ENCODE measurements at places on chromosomes 16 and 17.
A peak's percentile ranks its signal among the peaks of the same experiment; 100 is the strongest.

- peak; percentile 12 for DNase-seq
These were observed 24.3 kb downstream of the METTL22 start for GRCh38 chr16:8645831-8646230.

DNA sequence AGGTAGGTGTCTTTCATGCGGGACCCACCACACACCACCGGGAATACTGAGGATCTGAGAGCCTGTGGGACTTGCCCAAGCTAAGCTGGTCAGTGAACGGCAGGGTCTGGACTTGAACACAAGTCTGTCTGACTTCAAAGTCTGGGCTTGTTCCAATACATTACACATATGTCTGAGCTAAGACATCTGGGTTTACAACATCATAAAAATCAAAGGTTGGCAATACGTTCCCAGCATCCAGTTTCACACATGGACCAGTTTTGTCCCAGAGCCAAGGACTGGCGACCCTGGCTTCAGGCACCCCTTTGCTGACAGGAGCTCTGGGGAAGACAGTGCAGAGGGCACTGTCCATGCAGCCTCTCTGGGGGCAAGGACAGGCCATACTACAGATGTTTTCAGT, 27.9 kb upstream of the AXIN2 start:
- DNase-seq = no peak

DNA sequence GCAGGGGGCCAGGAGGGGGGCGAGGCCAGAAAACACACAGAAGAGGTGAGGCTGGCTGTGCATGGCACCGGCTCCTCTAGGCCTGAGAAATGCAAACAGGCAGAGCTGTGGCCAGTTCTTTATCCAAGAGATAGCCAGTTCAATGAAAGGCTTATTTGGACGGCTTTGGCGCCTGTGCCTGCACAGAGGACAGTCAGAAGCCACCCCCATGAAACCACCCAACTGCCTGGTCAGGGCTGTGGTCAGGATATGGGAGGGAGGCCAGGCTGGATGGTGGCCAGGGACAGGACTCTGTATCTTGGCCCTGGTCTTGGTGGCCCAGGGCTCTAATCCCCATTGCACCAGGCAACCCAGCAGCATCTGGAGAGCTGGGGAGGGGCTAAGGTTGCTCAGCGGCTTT, 24.5 kb upstream of the GPRC5C start:
- DNase-seq = no peak

DNA sequence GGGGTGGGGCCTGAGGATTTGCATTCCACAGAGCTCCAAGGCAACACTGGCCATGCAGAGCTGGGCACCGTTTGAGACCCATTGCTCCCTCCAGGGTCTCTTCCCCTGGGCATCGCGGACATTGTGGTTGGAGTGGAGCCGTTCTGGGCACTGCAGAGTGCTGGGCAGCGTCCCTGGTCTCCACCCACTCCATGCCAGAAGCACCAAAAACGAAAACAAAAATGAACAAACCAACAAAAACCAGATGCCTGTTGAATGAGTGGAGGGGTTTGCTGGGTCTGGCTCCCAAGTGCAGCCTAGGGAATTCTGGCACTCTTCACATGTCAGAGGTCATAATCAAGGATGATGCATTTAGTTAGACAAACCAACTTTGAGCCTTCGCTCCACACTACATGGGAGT, 17.9 kb downstream of the WNT9B start:
- no peak for DNase-seq

GRCh38 chr17:81858967-81859905, 1.1 kb downstream of the P4HB start:
- peak; percentile 37 for DNase-seq

DNA sequence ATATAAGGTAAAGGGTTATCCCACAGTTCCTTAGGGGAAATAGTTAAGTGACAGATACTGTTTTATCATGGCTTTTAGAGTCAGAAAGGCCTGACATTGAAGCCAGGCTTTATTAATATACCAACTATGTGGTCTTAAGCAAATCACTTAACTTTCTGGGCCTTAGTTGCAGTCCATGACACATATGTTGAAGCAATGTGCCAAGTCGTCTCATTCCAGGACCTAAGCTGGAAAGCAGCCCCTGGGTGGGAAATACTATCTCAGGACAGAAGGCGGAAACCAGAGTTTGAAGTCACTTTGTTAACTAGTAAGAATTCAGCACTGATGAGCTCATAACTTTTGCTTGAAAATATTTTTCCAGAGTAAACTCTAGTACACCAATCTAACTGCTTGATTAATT, 80.0 kb downstream of the USP32 start:
- DNase-seq = no peak

DNA sequence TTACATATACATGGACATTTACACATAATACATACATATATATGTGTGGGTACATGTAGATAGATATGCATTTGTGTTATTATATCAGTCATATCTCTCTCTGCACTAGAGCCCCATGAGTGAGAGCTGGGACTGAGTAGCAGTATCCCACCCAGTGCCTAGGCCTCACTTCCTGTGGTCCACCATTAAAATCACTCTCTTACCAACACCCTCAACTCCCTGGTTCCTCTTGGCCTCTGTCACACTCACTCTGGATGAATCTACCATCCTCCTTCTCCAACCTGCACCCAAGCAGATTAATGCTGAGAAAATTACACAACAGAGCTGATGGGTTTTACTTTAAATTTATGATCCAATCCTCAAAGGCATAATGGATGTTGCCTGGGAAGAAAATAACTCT, 4.9 kb upstream of the LYRM9 start:
- DNase-seq = no peak

GRCh38 chr16:54696970-54697369, 233.7 kb upstream of the IRX5 start:
- DNase-seq = no peak

DNA sequence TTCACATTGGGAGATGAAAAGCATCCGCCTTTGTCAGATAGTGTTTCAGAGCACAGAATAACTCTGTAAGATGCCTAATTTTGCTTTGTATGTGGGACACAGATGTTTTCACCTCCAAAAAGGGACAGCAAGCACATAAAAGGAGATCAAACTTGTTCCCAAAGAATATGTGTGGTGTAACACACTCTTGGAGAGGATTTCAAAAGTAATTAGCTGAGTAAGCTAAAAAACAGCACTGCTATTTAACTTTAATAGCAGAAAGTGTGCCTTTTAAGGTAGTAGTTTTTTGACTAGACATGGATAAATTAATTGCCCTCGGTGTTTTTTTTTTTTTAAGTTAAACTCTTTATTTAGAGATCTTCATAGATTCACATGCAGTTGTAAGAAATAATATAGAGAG, 65.2 kb downstream of the COX10 start:
- DNase-seq = no peak

GRCh38 chr17:32861981-32862380, 14.9 kb downstream of the MYO1D start:
- no peak for DNase-seq

- peak; percentile 9 for DNase-seq
These were observed 363.7 kb downstream of the SNX29 start for GRCh38 chr16:12340151-12340733.

GRCh38 chr17:60888812-60889709, 211.4 kb downstream of the BCAS3 start:
- DNase-seq = no peak

DNA sequence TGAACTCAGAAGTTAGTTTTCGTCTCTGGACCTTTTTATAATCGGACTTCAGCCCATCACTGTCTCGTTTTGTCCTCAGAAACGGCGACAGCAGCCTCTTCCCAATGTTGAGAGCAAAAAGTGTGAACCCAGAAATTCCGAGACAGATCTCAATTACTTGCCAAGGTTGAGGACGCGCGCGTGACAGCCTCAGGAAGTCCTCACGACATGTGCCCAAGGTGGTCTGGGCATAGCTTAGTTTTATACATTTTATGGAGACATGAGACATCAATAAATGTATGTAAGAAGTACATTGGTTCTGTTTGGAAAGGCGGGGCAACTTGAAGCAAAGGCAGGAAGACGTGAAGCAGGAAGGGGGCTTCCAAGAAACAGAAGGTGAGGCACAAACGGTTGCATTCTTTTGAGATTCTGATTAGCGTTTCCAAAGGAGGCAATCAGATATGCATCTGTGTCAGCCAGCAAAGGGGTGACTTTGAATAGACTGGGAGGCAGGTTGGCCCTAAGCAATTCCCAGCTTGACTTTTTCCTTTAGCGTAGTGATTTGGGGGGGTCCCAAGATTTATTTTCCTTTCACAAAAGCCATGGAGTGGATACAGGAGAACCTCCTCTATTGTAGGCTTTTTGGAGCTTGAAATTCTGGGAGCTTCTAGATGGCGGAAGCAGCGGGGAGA, 583 bp upstream of the ZNF747 start:
- DNase-seq = no peak

GRCh38 chr17:80698297-80698696, 153.7 kb downstream of the RPTOR start:
- DNase-seq = no peak

GRCh38 chr16:67528222-67528869, at the start of gene RIPOR1:
RIPOR1 (plus strand) TSS chr16:67528829; CDS start chr16:67538447, 9,618 bp downstream.
- DNase-seq = peak; percentile 58

- DNase-seq = peak; percentile 72
These were observed 3.5 kb upstream of the PKMYT1 start for GRCh38 chr16:2983706-2984136.

GRCh38 chr16:175011-175949, 1.2 kb upstream of the HBA1 start:
- peak; percentile 90 for DNase-seq

DNA sequence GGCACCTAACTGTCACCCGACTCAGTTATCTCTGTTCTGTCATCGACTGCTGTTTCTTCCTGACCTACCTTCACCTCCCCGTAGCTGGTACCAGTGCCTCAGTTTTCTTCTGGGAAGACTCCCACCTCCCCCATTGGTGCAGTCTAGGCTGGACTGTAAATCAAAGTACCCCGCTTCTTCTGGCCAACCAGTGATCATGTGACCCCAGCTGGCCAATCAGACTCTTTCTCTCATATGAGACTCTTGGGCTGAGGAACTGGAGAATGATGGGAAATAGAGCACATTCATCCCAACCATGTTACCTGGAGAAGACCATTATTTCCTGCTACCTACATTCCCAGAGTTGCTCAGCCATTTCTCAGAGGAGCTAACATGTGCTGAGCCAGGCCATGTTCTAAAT, 20.6 kb upstream of the LONP2 start:
- DNase-seq = no peak

- no peak for DNase-seq
These were observed 273.9 kb downstream of the HAPSTR1 start for GRCh38 chr16:9365370-9365728.

DNA sequence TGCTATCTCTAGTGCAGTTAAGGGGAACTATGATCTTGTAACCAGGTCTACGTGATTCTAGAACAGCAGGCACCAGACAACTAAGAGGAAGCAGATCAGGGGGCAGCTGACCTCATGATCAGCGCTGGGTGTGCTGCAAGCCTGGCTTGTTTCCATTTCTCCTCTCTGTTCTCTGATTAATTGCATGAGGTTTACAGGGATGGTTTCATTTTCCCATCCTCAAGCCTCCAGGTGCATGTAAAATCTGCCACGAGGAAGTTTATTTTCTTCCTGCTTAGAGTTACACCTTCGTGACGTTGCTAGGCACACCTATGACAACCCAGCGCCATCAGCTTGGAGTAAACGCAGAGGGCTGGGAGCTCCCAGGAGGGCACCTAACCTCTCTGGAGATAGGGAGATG, 4.3 kb upstream of the NUPR1 start:
- no peak for DNase-seq

DNA sequence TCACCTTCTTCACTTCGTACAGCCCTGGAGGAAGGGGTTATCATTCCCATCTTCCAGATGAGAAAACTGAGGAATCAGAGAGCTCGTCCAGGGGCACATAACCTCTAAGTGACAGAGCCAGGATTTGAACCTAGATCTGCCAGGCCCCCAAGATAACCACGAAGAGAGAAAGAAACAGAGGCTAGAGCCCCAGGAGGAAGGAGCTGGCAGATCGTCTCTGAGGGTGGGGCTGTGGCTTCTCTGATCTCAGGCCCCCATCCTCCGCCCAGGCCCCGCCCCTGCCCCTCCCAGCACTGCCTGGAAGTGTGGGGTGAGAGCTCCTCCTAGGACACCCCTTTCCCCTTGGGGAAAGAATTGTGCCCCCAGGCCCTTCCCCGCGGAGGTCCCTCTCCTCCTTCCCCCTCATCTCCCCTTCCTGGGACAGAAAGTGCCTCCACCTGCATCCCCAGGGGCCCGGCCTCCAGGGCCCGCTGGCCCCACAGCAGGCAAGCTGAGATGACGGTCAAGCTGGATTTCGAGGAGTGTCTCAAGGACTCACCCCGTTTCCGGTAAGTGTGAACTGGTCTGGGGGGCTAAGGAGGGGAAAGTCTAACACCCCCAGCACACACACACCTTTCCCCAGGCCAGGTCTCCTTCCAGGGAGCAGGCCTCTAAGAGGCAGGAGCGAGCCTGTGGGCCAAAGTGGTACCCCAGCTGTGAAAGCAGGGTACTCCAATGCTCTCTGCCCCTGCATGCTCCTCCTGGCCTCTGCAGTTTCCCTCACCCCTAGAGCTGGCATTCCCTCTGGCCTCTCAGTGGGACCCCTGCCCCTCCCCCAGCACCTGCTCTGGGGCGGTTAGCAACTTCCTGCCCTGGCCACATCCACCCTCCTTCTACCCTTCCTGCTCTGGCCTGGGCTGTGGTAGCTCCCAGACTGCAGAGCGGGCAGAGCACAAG, at the start of gene ACAP1:
Gene ACAP1 (plus strand): TSS at position 290 of the 936 bp plus-strand sequence. CDS start 206 bp downstream, at position 496.
- DNase-seq = peak; percentile 65

DNA sequence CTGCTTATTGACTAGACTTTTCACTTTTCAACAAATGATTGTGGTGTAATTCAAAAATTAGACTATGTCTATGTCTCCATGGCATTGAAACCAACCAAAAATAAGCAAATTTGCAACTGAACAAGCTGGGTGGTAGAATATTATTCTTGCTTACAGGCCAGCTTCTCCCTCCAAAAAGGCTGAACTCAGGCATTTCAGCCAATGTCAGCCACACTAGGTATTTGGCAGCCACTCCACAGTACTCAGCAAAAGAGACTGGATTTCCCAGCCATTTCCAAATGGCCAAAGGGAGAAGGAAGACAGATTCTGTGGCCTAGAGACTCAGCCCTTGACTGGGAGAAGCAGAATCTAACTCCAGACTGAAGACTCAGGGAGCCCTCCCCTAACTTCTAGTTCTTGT, 121.8 kb upstream of the IRX5 start:
- no peak for DNase-seq

- no peak for DNase-seq
These were observed 17.1 kb upstream of the HEATR6 start for GRCh38 chr17:60095830-60096229.

- no peak for DNase-seq
These were observed 70.2 kb upstream of the GNAO1 start for GRCh38 chr16:56121156-56121500.

DNA sequence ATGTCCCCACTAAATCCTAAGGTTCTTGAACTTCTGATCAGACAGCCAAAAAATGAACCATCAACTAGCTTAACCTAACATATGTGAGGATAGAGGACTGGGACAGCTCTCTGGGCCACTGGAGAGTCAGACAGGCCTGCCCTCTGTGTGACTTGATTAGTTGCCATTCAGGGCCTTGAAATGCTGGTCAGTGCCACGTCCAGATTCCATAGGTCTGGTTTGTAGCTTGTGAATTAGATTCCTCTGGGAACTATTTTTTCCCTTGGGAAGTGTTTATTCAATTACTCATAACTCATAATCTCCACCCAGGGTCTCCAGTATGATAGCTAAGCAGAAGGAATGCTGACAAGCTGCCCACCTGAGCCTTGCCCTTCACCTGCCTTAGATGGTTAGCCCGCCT, 48.2 kb downstream of the IGF2BP1 start:
- DNase-seq = no peak
